ENCODE measurements at places on chromosomes 2 and 18.

DNA sequence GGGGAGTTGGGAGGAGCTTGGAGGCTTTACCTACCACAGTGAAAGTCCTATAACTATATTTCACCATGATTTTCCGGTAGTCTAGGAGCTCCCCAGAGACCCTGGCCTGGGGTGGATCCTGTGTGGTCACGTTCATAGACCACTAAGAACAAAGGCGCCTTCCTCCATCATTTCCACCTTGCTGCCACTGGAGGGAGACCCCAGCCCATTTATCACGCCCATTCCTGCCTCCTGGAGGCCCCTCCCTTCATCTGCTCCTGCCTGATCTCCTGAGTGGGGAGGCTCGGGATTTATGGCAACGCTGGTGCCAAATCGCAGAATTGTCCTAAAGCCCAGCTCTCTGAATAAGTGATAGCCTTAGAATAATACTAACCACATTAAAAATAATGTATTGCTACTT, 507.6 kb upstream of the SPHKAP start:
- no peak for DNase-seq

GRCh38 chr2:69202327-69202726, 184.7 kb downstream of the GFPT1 start:
- no peak for DNase-seq

DNA sequence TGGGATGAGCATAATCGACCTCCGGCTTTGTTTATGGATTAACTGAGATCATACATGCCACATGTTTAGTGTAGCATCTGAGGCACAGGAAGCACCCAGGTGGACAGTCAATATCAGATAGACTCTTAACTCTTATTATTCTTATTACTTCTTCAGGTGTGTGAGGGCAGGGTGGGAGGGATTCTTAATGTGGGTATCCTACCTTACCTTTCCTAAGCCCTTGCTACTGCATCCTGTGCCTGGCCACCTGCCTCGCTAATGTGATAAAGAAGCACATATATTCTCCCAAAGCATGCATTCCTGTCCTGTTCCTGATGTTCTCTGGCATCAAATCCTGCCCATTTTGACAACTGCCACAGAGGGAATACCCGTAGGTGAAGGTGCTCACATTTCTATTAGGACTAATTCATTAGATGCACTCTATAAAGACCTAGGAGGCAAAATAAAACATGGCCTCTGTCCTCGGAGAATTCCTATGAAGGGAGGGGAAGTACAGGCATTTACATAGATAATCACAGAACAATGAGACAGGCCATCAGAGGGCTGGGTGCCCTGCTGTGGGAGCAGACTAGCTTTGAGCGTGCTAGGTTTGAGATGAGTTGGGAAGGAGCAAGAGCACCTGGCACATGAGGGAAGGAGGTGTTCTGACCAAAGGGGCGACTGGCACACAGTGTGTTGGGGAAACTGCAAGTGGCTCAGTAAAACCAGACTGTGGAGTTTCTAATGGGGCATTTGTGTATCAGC, 19.5 kb upstream of the CELF4 start:
- no peak for DNase-seq

- DNase-seq: no peak
Measured at GRCh38 chr18:9535430-9535991, 60.2 kb downstream of the RALBP1 start.

- DNase-seq: no peak
Measured at GRCh38 chr2:162747021-162747420, 91.5 kb downstream of the KCNH7 start.

GRCh38 chr2:233846387-233847247, 7.7 kb downstream of the HJURP start:
- DNase-seq: no peak

- peak; percentile 5 for DNase-seq
Measured at GRCh38 chr18:80249217-80250093, 2.1 kb upstream of the PARD6G start.

- DNase-seq: no peak
Measured at GRCh38 chr2:127255721-127256120, 35.6 kb upstream of the CYP27C1 start.

GRCh38 chr2:219722276-219722879, 94.9 kb downstream of the SLC4A3 start:
- DNase-seq: no peak

DNA sequence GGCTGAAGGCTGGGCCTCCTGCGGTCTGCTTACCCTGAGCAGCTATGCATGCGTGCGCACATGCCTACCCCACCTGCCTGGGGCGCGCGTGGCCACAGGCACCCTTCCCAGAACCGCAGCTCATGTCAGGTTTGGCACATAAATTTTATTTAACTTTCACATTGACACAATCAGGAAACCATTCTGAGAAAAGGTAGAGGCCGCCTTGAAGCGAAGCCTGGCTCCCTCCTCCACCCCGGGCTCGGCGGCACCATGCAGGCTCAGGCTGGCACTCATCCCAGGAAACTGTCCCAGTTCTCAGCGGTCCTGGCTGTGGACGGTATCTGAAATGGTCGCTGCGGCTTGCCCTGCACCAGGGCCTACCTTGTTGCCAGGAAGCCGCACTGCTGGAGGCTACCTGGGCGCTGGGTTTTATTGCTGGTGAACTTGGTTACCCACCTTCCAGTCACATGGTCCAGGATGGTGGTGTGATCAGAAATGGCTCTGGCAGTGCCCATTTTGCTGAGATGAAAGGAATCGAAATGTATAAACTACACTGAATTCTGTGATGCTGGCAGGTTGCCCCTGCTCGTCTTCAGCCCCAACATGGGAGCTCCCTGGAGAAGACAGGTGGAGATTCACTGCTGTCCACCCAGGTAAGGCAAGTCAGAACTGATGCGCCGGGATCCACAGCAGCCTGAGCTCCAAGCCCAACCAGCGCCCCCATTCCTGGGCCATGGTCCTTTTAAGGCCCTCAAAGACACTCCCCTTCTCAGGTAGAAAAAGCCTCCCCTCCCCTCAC, 25.5 kb downstream of the CHST10 start:
- peak; percentile 10 for DNase-seq

- no peak for DNase-seq
Measured at GRCh38 chr2:112170495-112170894, 32.3 kb downstream of the FBLN7 start.

GRCh38 chr2:149056541-149057255, 18.2 kb downstream of the LYPD6B start:
- DNase-seq: no peak

DNA sequence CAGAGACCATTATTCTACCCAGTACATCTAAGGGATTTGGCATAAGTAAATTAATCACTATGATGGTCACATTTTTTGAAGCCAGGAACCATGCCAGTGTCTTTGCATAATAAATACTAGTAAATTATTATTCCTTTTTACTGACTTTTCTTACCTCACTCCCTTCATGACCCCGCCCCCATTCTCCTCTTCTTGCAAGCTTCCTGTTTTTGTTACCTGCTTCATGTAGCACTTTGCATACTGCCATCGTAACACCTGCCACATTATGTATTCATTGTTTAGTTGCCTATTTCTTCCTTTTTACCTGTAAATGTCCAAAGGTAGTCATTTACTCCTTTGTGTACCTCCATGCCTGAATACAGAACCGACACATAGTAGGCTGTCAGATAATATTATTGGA, 309.5 kb downstream of the KIAA1328 start:
- no peak for DNase-seq

DNA sequence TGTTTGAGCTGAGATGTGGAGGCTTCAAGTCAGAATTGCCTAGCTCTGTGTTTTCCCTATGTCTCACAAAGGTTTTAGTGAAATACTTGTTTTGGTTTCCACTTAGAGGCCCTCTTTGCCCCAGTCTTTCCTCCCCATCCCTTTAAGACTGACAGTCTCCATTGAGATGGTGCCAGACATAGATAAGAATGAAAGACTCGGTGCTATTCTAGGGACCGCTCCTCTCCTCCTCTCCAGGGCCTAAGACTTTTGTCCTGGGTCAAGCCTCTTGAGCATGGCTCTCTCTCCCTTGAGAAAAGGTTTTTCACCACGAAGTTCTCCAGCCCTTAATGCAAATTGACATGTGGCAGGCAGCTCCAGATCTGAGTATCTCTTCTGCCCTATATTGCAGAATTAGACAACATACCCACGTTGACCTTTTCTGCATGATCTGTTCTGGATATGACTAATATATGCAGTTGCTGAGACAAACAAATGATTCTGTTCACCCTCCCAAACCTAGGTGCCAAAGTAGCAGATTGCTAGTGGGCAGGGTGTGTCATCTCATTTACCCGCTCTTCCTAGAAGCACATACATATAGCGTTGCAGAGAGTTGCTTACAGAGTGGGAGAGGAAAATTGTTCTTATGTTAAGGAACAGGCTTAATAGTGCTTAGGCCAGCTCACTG, 47.5 kb upstream of the ACSL3 start:
- peak; percentile 71 for DNase-seq

DNA sequence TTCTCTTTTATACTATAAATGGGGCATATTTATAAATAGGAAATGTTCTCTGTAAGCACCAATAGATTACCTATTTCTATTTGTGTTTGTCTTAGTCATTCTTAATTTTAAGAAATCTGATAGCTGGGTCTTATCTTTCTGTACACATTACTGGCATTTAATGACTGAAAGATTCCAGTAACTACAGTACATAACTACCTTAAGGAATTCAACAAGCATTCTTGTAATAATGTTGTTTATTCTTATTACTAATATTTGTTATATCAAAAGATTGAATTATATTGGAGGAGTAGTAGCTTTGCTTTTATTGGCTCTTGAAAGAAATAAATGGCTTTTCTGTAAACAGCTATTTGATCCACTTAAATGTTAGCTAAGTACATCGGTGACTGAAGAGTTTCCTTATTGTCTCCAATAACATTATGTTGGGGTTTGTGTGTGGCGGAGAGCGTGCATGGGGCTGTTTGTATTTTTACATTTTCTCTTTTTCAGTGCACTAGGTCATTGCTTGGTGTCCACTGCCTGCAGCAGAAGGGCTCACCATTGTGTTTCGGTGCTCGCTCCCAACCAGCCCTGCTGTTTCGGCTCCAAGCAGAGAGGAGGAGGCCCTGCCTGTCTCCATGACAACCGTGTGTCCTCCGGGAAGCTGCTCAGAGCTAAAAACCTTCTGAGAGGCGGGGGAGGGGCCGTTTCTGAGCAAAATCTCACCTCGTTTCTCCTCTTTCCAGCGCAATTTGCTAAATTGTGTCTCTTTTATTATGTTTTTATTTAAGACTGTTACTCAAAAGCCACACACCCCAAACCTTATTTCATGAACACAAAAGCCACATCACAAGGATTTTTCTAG, 112.5 kb upstream of the SLC38A11 start:
- DNase-seq: no peak

- DNase-seq: no peak
Measured at GRCh38 chr18:51559902-51560287, 362.4 kb upstream of the MEX3C start.

DNA sequence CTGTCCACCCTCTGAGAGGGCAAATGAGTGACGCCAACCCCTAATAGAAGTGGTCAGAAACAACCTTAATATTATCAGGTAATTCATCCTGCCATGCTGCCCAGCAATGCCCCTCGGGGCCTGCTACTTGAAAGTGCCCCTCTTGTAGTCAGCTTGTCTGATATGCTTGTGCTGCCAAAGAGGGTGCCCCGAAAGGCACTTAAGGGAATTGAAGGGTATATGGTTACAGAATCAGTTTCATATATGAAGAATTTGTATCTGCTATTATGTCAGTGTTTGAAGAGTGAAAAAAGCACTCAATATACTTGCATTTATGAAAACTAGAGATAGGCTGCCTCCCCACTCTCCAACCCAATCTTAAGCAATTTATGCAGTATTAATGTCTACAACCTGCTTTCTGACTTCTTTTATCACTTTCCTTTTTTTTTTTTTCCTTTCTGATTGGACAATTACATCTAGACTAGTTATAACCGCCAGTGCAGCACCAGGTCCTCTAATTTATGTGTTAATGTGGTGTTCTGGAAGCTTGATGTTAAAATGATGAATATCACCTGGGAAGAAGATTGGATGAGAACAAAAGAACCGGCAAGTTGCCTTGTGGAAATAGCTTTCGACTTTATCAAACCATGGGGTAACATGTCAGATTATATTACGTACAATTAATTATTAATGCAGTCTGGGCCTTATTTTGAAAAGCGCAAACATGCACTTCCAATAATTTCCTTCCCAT, 646.9 kb upstream of the ACVR2A start:
- DNase-seq: no peak

DNA sequence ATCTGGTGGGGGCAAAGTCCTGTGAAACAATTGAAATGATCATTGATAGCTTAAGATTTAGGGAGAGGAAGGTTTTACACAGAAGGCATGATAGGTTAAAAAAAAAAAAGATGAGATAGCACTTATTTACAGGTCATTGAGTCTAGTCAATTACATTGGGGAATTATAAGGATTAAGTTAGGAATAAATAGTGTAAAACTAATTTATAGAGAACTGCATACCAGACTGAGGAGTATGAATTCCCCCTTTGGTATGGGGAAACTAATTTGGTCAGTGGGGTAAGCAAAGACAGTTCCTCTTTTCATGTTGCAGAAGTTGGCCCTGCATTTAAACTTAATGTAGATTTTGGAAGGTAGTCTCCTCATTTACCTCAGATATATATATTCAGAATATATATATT, 10.8 kb downstream of the GLS start:
- DNase-seq: no peak

- DNase-seq: no peak
Measured at GRCh38 chr2:142445023-142445422, 314.2 kb upstream of the LRP1B start.

GRCh38 chr2:180647621-180648020, 332.8 kb upstream of the UBE2E3 start:
- no peak for DNase-seq

- DNase-seq: no peak
Measured at GRCh38 chr2:142791335-142791734, 86.1 kb upstream of the KYNU start.

DNA sequence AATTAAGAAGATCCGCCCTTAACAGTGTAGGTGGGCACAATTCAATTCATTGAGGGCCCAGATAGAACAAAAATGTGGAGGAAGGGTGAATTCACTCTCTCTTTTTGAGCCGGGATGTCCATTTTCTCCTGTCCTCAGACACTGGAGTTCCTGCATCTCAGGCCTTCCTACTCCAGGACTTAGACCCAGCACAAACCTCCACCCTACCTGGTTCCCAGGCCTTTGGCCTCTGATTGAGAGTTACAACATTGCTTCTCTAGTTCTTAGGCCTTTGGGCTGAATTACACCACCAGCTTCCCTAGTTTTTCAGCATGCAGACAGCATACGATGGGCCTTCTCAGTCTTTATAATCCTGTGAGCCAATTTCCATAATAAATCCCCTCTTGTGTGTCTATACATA, 87.8 kb upstream of the TMEM17 start:
- DNase-seq: no peak

- no peak for DNase-seq
Measured at GRCh38 chr2:105890856-105891255, 146.1 kb downstream of the NCK2 start.

Data from activated T-cell treated with anti-CD3 and anti-CD28 coated beads, Interleukin-2, amount 50 U/mL, for 48 hours (primary cell).